Activated CD4-positive, alpha-beta memory T cell treated with anti-CD3 and anti-CD28 coated beads, Interleukin-2, amount 10 ng/mL, durations not matched to agents 7 days and 5 days (primary cell): ENCODE measurements at places on chromosomes 6 and 20.
A peak's percentile ranks its signal among the peaks of the same experiment; 100 is the strongest.

DNA sequence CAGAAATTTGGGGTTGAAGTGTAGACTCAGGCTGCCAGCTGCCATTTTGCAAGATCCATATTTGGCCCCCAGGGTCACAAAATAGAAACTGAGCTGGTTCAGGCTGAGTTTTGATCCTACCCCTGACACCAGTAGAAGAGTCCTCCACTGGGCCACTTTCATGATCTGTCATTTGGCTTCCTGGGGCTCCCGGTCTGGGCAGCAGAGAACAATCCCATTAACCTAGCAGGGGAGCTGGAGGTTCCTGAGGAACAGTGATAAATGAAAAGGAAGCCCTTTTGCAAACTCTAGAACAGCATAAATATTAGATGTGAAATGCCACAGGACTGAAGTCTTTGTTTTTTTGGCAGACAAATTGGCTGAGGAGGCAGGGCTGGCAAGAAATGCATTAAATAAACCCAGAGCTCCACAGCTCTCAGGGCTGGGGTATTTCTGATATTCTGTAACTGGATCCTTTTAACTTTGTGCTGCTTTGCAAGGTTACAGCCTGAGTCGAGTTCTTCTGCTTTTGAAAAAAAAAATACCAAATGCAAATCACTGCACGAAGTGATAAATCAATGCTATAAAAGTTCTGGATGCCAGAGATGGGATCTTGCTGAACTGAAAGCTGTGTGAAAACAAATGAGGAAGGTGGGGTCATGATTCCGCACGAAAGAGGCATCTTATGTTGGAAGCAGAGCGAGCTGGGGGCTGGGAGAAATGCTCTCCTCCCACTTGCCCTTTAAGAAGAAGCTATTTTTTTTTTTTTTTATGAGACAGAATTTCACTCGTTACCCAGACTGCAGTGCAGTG is 64.4 kb downstream of the SULF2 start:
- DNase-seq: no peak

- peak; percentile 84 for DNase-seq
Observed at GRCh38 chr6:25056130-25056529, 120.4 kb upstream of the RIPOR2 start.

- DNase-seq: no peak
Observed at GRCh38 chr20:44208770-44209169, 1.8 kb downstream of the OSER1 start.

GRCh38 chr20:34312024-34312460 is 8.9 kb upstream of the AHCY start:
- DNase-seq: no peak

DNA sequence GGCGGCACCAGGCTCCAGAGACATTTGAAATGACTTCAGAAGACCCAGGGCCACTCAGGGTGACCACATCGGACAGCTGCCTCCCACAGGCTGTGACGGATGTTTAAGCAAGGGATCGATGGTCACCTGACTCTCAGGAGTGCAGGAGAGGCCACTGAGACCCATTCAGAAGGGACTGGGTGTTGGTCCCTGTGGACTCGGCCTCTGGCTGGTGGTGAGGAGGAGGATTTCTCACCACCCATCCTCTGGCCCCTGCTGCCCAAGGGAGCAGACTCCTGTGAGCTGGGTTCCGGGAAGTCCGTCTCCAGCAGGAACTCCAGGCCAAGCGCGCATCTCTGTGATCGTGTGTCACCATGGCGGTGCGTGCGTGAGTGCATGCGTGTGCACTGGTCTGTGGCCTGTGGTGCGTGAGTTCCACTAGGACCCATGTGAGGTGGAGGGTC is 25.5 kb downstream of the NPEPL1 start:
- peak; percentile 14 for DNase-seq

GRCh38 chr6:43089874-43090558 is 13.9 kb downstream of the PTK7 start:
- no peak for DNase-seq

- DNase-seq: no peak
Observed at GRCh38 chr6:52152711-52153160, 33.4 kb upstream of the IL17A start.

DNA sequence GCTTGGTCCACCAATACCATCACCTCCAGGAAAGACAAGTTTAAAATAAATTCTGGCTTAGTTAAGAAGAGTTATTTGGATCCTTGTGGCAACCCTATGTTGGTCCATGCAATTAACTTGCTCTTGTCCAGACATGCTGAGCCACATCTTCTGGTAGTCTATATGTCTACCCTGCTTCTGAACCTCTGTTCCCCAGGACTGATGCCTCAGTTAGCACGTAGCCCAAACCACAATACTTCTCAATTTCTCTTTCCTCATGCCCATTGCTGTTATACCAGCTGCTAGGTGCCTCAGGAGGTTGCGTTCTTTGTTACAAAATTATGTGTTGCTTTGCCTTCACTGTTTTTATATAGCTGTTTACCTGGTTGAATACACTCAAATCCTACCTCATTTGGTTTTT is 116.4 kb upstream of the KCNQ5 start:
- no peak for DNase-seq

GRCh38 chr20:38073307-38074071 is 39.9 kb downstream of the RPRD1B start:
- DNase-seq: no peak
